AG10803 (cell line): ENCODE measurements at places on chromosomes 1 and 21.

GRCh38 chr1:62176597-62177312, 17.9 kb upstream of the L1TD1 start:
- DNase-seq = no peak

DNA sequence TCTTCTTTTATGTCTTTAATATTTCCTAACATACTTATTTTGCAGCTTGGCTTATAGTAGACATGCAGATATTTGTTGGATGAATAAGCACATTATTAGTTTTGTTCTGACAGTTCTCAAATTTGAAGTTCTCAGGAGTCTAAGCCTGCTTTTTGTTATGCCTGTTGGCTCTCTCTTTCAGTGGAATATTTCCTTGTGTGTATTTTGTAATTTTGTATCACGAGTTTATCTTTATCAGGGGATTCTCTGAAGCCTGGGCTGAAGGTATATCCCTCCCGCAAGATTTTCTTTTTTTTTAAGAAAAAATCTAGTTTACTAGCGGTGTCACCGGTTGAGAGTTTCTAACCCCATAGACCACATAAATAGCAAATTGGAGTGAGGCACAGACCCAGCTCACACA, 105.9 kb downstream of the RGL1 start:
- DNase-seq = no peak

GRCh38 chr1:12717301-12717838, 1.5 kb downstream of the AADACL3 start:
- DNase-seq = no peak

DNA sequence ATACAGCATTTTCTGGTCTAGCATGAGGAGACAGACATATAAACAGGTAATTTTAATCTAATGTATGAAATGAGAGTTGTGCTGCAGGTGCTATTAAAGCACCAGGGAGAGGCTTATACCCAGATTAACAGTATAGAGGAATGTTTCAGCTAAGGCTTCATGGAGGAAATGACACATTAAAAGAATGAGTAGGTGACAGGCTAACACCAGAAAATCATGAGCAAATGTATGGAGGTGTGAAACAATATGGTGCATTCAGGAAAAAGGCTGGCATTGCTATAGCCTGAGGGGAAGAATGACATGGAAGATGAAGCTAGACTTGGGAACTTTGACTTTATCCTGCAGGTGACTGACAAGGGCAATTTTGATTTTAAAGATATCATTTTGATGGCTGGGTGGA, 7.0 kb downstream of the ARPC5 start:
- no peak for DNase-seq

DNA sequence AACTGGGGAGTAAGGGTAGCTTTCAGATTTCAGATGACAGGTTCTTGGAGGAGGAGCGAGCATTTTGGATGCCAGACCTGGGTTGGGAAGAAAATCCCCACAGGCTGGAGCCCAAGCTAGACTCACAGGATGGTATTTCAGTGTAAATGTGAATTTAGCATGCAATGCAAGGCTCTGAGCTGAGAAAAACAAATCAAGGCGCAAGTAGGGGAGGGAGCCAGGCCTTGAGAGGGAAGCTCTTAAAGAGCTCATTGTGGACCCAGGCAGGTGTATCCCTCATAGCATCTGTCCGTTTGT, 386.1 kb downstream of the MATN1 start:
- no peak for DNase-seq

- DNase-seq = no peak
Observed at GRCh38 chr1:77313491-77313890, 31.7 kb downstream of the AK5 start.

- DNase-seq = no peak
Observed at GRCh38 chr1:208747979-208748378, 503.8 kb upstream of the PLXNA2 start.

DNA sequence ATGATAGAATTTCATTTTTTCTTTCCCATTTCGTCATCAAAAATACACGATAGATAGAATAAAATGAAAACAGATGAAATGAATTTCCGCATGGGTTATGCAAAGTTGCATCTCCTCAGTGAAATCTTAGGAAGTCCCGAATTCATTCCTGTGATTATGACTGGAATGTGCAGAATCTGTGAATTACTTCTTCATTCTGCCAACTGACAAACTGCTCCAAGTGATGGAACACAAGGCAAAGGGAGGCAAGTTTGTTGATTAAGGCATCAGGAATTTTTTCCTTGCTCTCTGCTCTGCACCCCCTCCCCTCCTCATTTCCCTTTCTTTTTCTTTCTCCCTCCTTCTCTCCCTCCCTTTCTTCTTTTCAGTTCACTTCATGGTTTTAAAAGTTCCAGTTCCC, 37.0 kb upstream of the ADGRL4 start:
- DNase-seq = peak; percentile 90

GRCh38 chr1:176058686-176059085, 148.4 kb downstream of the COP1 start:
- DNase-seq = no peak

DNA sequence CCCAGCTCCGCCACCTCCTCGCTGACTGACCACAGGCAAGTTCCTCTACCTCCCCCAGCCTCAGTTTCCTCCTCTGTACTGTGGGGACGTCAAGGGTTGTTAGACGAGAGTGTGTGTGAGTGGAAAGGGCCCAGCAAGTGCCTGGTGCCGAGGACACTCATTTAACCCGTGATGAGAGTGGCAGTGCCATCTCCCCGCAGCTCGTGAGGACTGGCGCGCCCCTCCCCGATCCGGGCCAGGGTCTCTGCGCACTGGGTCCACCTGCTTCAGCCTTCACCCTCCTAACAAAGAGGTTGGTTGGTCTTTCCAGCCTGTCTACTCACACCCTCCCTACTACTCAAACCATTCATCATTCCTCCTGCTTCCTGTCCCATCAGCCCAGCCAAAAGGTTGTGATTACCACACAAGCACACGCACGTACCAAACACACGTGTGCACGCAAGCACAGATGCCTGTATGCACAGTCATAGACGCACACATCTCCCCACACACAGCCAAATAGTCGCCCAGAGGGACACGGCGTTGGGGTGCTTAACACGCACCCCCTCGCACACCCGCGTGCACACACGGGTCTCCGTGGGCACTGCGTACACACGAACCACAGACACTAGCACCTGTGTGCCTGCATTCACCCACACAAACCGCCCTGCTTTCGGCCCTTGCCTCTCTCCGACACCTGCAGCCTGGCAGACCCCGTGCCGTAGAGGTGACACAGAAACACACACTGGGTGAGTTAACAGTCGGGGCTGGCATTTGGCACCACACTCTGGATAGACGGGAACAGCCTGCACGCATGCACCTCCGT, 39.3 kb downstream of the TAS1R2 start:
- DNase-seq = peak; percentile 35

GRCh38 chr1:220325306-220325995, 53.2 kb upstream of the RAB3GAP2 start:
- DNase-seq = no peak

DNA sequence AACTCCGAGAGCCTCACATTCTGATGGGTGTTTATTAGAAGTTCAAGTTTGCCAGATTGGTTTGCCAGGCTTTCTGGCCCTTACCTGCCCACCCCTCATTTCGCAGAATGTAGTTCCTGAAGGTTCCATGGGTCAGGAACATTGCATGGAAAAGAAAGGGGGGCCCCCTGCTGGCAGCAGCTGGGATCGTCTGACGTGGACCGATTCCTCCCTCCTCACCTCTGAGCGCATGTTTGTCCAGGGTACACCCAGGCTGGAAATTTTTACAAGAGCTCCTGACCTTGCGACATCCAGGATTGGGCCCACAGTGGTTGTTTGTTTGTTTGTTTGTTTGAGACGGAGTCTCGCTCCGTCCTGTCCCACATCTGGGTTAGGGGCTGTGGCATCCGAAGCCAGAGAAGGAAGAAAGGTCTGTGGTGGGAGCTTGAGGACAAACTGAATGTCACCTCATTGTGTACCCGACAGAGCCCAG, 126.0 kb upstream of the TMEM51 start:
- peak; percentile 70 for DNase-seq

DNA sequence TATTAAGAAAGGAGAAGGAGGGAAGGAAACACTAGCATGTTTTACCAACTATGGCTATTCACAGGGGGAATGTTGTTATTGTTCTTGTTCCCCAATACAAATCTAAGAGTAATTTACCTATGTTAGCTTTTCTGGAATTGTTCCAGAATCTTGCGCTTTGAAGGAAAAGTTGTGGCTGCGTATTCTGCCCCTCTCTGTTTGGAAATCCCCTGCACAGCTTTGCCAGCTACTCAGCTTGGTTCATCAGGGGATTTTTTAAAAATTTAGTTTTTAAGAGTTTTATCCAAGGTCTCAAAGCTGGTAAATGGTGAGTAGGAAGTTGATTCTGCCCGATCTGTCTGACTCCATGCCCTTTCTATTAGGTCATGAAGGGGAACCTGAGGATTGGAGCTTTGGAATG, 9.5 kb upstream of the IRF6 start:
- DNase-seq = no peak

DNA sequence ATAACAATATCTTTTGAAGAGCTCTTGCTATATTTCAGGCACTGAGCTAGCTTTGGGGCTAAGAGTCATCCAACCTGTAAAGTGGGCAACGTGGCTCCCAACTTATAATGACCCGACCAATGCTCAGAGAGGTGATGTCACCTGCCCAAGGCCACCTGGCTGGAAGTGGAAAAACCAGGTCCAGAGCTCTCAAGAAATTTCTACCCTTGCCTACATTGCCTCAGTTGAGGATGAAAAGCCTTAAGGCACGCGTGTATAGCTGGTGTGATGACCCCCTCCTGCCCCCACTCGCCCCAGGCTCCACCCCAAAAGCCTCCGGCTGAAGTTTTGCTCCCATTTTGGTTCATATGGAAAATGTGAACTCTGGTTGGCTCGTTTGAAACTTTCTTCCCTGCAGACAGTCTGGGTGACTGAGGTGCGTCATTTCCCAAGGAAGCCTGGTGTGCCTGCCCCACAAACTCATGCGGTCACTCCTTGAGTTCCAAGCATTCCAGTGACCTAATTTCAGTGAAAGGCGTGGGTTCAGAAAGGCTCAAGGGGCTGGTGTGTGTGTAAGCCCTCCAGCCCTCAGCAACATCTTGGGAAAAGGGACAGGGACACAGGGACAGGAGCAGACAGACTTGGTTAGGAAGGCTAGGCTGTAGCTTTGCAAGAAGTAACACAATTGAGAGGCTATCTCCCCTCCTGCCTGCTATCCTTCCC, 20.5 kb downstream of the HTR1D start:
- peak; percentile 97 for DNase-seq

DNA sequence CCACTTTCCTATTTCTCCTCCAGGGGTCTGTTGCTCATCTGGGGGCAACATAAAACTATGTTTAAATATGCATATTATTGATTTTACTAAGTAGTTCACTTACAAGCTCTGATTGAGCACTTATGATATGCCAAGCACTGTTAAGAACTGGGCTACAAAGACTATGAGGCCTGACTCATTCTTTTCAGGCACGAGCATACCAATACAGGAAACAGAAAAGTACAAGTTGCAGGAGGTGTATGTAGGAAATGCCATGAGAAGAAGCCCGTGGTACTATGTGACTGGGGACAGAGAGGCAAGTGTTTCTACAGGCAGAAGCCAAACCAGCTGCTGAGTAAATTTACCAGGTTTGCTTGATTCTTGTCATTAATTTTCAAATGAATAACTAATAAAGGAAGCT, 120.4 kb upstream of the PTGFR start:
- peak; percentile 78 for DNase-seq

DNA sequence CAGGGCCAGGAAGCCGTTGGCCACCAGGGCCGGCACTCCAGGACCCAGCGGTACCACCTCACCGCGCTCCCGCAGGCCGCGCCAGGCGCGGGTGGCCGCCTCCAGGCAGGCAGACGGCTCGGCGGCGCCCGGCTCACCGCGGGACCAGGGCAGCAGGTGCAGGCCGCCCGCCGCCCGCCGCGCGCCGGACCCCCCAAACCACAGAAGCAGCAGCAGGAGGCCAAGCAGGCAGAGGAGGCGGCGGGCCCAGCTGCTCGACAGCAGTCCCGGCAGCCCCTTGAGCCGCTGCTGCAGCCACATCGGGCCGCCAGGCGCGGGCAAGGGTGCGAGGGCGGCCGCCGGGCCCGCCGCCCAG, 312 bp downstream of the KIAA2013 start:
- no peak for DNase-seq

- no peak for DNase-seq
Observed at GRCh38 chr1:47931395-47931794, 65.8 kb downstream of the TRABD2B start.

DNA sequence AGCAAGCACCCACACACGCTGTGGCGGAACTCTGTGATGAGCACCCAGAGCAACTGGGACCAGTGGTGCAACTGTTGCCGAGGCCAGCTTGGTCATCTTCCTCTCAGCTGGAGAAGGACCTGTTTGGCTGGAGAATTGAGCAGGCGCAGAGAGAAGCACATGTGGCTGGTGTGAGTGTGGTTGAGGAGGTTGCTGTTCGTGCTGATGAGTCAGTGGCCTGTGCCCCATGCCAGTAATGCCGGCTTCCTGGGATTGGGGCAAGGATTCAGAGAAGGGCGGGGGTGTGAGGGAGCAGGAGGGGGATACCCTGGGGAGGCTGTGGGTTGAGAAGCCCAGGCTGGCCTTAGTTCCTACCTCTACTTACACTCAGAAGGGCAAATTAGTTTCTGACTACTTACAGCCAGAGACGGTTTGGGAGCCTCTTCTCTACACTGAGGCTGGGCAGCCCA, 57.5 kb upstream of the EPS8L3 start:
- DNase-seq = peak; percentile 99

DNA sequence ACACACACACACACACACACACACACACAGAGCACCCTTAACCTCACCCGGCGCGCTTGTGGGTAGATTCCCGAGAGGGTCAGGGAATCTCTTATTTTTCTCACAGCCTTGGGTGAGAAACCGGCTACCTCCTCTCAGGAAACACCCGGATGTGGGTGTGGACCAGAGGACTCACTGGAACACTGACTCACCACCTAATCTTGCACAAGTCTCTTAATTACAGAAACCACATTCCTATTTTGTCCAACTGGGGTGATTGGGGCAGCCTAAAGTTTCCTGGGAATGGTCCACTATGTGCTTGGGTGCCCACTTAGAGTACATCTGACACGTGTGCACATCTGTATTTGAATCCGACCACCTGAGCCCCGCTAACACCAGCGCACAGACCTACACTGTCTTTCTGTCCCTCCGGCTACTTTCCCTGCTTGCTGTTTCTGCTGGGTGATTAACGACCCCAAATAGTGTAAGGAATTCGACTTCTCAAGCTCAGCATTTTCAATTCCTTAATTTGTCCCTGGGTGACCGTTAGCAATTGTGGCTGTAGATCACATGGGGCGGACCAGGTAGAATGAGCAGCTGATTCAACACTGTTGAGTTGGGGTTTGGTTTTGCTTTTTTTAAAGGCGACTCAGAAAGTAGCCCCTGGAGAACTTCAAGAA, 14.0 kb upstream of the TBX15 start:
- DNase-seq = peak; percentile 94

DNA sequence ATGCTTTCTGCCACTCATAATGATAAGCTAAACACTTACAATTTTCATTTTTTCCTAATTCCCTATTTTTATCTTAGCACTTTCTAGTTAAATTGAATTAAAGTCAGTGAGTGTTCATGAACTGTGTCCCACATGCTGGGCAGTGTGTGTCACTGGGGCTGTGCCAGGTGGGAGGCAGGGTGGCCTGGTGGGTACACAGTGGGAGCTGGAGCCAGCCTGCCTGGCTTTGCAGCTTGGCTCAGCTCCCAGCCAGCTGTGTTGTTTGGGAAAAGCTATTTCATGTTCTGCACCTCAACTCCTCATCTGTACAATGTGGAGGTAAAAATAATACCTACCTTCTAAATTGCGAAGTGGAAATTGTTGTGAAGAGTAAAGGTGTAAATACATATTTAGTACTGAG, 238.4 kb downstream of the PLA2G4A start:
- DNase-seq = no peak
